SJCRH30 (cell line): ENCODE measurements at places on chromosomes 7 and 10. TPM values are rescaled to one million over a fixed set of nuclear protein-coding genes. Genes with fewer than 3 reads are reported as not detected.

DNA sequence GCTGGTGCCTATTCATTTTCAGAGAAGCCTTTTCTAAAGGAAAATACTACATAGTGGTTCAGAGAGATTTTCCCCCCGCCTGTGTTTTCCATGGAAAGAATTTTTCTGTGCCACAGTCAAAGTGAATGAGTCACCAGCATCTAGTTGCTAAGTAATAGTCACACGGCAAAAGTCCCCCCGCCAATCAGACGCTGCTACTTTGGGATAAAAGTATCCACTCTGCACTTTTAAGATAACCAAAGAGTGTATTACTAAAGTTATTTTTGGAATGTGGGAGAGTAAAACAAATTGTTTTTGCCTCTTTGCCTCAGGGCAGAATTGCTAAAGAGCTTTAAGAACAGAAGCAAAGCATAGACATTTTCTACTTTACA is 23.5 kb downstream of the ABLIM1 start:
- peak; percentile 87 for DNase-seq

DNA sequence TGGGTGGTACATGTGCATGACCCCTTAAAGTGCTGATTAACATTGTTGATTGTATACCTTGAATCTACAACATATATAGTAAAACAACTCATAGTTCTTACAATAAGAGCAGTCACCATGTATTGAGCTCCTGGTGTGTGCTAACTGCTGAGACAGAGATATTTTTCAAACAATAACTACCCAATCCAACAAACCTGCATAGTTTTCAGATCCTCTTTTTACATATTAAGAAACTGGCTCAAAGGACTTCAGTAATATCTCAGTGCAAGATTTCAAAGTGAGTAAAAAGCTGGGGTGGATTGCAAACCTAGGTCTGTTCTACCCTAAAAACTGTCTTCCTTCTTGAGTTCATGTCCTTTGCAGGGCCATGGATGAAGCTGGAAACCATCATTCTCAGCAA is 272.2 kb downstream of the SNX13 start:
- no peak for DNase-seq

DNA sequence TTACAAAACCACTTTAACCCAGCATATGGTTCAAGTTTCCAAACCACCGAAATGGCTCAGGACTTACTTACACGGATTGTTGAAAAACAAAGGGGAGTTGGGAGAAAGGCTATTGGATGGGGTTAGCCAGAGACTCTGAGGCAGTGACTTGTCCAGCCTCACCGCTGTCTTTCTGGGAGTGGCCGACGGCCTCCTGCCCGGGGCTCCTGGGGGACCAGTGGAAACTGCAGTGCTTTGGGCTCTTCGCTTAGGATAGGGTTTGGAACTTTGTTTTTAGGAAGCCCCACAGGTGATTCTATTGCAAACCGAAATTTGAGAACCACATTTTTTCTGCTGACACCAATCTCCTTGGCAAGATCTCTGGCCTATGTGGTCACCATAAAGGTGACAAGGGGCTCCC is 38.1 kb upstream of the R3HCC1L start:
- DNase-seq: no peak

GRCh38 chr7:47502240-47502877 is 79.6 kb downstream of the TNS3 start:
- peak; percentile 40 for DNase-seq

- no peak for DNase-seq
These were observed 265.9 kb upstream of the KLF14 start for GRCh38 chr7:130999926-131000325.

GRCh38 chr10:77710081-77710551 is 72.5 kb upstream of the KCNMA1 start:
- DNase-seq: no peak

GRCh38 chr7:141312395-141312794 is 238.5 kb downstream of the TMEM178B start:
- no peak for DNase-seq

CHAT gene
- not detected in 2 replicates for total RNA-seq

RNF133 gene
- not detected in 2 replicates for total RNA-seq

CUL2 gene
- total RNA-seq: 46.7 and 51.4 TPM in 2 replicates

SAP25 gene
- total RNA-seq: 0.30 and 1.2 TPM in 2 replicates
